D721Med (cell line): ENCODE measurements at places on chromosomes 7 and 10.

- no peak for DNase-seq
Measured at GRCh38 chr10:108303149-108303548, 1138.6 kb upstream of the SORCS1 start.

- DNase-seq = no peak
Measured at GRCh38 chr7:30815388-30815854, 44.2 kb downstream of the MINDY4 start.

- DNase-seq = no peak
Measured at GRCh38 chr10:109592391-109592790, 330.9 kb downstream of the XPNPEP1 start.

GRCh38 chr10:104678658-104679057 is 37.6 kb downstream of the SORCS3 start:
- DNase-seq = no peak

DNA sequence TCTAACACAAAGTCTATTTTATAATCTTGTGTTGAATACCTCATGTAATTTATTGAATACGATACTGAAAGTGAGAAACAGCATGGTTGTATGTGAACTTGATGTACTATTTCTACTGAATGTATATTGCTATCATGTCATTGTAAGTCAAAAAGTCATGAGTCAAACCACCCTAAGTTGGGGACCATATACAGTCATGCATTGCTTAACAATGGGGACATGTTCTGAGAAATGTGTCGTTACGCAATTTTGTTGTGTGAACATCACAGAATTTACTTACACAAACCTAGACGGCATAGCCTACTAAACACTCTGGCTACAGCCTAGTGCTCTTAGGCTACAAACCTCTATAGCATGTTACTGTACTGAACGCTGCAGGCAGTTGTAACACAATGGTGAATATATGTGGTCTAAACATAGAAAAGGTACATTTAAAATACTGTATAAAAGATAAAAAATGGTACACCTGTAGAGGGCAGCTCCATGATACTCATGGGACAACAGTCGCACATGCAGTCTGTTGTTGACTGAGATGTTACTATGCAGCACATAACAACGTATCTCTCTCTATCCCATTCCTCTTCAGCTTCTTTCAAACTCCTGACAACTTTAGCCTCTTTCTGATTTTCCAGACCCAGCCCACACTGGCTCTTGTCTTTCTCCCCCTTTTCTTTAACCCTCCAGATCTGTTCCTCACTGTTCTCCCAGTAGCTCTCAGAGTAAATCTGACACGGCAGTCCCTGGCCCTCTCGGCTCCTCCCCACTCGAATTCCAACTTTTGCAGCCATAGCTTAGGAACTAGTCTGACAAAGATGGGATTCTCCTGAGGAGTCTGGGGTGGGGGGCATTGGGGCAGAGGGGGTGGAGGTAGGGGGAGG is 90.1 kb downstream of the SNX10 start:
- DNase-seq = no peak

- no peak for DNase-seq
Measured at GRCh38 chr10:111962951-111963350, 220.6 kb downstream of the GPAM start.

DNA sequence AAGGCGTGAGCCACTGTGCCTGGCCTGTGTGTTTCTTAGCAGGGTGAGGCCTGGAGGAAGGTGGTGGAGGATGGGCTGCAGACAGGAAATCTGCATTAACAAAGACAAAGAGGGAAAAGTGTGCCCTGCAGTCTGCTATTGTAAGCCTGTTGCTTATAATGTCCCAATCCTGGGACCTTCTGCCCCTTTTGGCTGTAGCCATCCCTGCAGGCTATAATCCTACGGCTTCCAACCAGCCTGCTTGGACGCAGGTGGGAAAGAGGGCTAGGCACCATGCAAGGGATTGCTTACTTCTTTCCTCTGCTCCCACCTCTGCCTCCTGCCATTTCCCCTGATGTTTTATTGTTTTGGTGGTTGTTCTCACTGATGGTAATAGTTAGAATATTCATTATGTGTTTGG is 434.3 kb downstream of the PLXNA4 start:
- no peak for DNase-seq

GRCh38 chr7:157513682-157514081 is 176.9 kb downstream of the DNAJB6 start:
- DNase-seq = no peak

DNA sequence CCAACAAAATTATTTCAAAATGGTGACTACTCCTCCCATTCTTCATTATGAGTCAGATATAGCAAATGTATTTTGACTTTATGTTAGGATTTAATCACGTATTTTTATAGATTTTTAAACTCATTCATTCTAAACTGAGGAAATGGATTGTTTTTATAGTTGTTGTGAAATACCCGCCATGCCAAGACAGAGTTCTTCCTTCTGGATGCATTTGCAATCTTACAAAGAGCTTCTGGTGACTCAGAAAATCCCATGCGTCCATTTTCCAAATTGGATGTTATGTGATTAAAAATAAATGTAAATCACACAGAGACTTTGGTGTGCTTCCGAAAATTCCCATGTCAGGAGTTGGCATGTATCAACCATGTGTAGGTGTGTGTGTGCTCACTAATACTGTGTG is 179.3 kb downstream of the TRIL start:
- DNase-seq = no peak

DNA sequence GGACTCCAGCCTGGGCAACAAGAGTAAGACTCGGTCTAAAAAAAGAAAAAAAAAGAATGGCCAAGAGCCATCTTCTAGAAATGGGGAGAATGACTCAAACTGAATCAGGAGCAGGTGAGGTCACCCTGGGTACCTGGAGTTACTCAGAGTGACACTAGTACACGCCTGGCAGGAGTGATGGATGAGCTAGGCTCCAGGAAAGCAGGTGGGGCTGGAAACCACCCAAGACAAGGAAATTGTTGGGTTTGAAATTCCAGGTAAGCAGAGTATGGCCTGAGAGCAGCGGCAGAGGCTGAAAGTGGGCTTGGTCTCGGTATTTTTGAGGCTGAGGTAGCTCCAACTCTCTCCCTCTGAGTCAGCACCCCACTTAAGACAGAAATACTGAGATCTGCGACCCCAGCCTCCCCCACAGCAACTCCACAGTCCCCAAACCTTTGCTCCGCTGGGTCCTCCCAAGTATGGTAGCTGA is 18.5 kb downstream of the DDIT4 start:
- no peak for DNase-seq

GRCh38 chr7:24024276-24025068 is 259.5 kb upstream of the NPY start:
- no peak for DNase-seq

GRCh38 chr10:47176903-47177868 is 122.8 kb upstream of the GDF10 start:
- no peak for DNase-seq

DNA sequence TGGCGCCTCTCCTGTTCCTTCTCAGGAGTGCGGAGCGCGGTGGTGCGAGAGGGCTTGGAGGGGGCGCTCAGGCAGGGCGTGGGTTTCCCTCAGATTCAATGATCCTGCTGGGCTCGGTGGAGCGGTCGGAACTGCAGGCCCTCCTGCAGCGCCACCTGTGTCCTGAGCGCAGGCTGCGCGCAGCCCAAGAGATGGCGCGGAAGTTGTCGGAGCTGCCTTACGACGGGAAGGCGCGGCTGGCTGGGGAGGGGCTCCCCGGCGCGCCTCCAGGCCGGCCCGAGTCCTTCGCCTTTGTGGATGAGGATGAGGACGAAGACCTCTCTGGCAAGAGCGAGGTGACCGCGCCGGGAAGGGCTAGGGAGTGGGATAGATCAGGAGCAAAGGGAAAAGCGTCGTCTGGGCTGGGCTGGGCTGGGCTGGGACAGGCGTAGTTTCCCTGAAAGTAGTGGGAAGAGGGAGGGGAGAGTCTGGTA is 17.0 kb downstream of the FAM131B start:
- DNase-seq = no peak

- no peak for DNase-seq
Measured at GRCh38 chr7:155293721-155294510, 3.8 kb upstream of the INSIG1 start.

DNA sequence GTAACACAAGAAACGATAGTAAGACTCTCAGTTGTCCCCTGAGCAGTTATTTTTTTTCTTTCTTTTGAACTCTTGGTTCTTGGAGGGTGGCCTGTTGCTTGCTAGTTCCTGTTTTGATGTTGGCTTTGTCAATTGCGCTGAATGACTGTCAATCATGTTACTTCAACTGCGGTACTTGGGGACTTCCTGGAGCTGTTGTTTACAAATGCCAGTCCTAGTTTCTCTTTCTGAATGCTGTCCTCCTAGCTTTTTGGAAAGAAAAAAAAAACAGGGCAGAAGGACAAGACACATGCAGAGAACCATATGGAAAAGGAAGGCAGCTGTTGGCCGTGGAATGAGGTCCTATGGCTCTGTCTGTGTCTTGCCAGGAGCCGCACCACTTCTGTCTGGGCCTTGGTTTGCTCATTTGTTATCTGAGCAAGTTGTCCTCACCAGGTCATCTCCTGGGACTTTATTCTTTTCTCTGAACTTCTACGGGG is 7.0 kb upstream of the PDCD4 start:
- no peak for DNase-seq

DNA sequence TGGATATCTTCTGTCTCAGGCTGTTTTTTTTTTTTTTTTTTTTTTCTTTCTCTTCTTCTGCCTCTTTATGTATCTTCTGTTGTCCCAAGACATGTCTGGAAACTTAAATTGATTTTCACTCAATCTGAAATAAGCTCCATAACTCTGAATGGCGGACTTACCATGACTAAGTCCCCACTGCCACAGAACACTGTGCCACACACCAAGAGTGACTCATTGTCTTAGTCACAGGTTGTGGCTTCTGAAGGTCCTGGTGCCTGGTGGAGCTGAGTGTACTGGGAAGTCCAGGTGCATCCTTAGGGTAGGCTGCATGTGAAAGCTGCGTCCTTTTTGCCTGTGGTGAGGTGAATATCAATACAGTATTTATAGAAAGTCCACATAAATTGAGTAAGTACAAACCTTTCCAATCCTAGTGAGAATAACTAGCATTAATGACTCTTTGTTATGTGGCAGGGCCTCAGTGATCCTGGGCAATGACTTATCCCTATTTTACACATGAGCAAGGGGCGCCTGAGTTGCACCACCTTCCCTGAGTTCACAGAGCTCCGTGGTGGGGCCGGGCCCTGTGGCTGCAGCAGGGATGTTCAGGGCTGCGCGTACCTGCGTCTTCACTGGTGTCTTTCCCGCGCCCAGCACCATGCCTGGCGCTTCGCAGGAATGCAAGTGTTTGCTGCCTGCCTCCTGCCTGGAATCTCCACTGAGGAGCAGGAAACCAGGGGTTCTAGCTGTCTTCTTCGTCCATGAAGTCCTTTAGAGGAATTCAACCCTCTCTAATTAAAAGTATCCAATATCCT is 4.3 kb downstream of the PFKP start:
- DNase-seq = no peak

DNA sequence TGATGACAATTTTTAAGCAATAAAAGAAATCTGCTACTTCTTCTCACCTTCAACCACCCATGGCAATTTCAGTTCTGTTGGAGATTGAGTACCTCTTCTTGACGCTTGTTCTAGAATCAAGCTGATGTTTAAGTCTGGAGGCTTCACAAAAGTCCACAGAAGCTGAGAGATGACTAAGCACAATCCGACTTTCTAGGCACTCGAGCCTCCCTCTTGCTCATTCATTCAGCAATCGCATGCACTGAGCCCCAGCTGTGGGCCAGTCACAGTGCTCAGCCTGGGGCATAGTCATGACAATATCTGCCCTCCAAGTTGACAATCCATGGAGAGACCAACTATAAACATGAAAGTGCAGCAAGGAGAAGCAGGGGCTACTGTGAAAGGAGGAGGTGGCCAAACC is 103.2 kb downstream of the IPMK start:
- DNase-seq = no peak

- DNase-seq = no peak
Measured at GRCh38 chr7:117323305-117323850, 520 bp upstream of the WNT2 start.

- no peak for DNase-seq
Measured at GRCh38 chr7:105126436-105126975, 112.5 kb downstream of the KMT2E start.

DNA sequence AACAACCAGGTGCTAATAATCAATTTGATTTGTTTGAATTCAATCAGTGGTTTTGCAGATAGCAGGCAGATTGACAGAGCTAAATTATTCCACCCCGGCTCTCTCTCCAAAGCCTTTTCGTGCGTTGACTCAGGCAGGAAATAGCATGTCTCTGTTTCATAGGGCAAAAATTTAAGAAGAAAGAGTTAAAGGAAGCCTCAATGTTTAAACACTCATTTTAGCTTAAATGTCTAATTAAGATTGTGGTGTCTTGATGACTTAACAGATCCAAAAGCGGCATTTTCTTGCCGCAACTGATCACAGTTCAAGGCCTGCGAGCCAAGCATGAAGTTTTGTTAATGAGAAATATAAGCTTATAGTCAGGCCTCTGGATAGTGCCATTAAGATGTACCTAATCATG is 1051.1 kb upstream of the AUTS2 start:
- DNase-seq = no peak

DNA sequence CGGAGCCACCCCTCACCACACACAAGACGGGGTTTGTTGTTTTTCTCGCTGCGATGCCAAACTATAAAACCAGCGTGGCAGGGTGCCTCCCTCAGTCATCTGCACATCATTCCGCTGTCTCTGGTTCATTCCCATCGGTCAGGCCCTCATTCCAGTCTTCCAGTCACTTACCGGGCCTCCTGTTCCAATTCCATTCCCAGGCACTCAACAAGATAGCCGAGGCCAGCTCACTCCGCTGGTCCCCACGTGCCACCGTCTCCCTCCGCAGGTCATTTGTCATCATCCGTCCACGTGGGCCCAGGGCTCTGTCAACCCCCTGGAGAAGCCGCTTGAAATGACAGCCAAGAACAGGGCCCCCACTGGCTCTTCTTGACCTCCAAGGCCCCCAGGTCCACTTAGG is 6.1 kb upstream of the TMEM184A start:
- DNase-seq = no peak

DNA sequence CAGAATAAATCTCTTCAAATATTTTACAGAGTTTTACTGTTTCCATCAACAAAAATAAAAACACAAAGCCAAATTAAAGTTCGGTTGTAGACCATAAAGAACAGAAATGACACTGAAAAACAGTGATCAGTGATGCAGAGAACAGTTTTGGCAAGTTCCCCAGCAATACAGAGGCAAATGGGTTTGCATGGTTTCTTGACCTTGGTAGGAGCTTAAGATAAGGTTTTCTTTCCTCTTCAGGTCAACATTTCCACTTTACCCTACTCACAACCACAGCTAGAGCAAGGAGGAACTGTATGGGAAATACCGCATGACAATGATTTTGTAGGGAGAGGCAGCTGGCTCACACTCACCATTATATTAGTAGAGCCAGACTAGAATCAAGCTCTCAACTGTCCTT is 199.5 kb downstream of the SH2D4B start:
- no peak for DNase-seq

DNA sequence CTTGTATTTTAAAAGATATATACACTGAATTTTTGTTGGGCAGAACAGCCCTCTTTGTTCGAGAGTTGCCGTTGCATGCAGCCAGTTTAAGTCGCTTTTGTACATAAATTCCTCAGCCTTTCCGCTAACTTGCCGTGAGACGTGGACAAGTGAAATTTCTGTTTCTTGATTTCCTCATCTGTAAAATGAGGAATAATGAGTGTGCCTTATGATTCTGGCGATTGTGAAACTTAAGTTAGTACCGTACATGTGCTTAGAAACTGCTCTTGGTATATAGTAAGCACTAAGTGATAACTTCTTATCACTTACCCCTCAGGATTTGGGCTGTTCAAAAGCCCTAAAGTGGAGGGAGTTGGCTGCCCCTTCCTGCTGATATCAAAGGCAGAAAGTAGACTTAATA is 1.4 kb downstream of the CCNJ start:
- DNase-seq = no peak

- no peak for DNase-seq
Measured at GRCh38 chr10:130354573-130354954, 218.4 kb downstream of the GLRX3 start.
